Glomerular endothelial cell (primary cell): ENCODE measurements at places on chromosomes 4 and X. TPM values are rescaled to one million over a fixed set of nuclear protein-coding genes. Genes with fewer than 3 reads are reported as not detected.

GRCh38 chr4:22614114-22614513 is 78.6 kb upstream of the GBA3 start:
- DNase-seq = no peak

DNA sequence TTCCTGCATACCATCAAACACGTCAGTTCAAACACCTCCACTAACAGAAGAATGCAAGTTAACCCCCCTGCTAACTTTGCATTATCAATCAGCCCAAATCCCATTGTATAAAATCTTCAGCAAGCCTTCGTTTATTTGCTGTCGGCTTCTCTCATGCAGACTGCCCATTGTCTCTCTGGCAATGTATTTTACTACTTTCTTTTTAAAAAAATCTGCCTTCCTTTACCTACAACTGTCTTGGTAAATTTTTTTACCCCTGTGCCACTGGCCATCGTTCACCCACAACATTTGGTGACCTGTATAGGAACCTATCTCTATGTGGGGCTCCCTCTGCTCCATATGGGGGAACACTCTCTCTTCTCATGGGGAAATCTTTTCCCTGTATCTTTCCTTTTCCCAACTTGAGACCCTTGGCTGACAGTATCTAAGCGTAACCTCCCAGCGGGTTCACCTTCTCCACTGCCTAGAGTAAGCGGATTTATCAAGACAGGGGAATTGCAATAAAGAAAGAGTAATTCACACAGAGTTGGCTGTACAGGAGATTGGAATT is 244.6 kb downstream of the CPXCR1 start:
- DNase-seq = no peak

DNA sequence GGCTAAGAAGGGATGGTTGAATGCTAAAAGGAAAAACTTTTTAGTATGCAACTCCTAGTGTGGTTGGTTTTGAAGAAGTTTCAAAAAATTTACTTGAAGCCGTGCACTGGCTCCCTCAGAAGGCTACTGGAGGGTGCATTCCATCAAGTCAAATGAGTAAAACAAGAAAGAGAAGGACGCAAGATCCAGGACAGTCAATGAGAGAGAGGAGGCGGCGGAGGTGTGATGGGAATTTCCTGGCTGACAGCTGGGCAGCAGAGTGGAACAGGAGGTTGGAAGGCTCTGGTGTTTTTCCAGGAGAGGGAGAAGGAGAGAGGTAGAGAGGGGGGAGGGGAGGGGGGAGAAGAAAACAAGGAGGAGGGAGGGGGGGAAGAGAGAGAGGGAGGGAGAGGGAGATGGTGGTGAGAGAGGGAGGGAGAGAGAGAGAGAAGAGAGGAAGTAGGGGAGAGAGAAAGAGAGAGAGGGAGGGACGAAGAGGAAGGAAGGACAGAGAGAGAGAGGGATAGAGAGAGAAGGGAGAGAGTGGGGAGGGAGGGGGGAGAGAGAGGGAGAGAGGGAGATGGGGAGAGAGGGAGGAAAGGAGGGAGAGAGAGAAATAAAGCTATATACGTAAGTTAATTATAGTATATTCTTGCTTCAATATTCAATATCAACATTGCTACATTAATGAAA is 126.4 kb downstream of the SH3KBP1 start:
- DNase-seq = no peak

The RBM46 gene
- not detected in 2 replicates for total RNA-seq

The ZNF711 gene
- 1.4 and 3.3 TPM in 2 replicates for total RNA-seq

The SLC6A14 gene
- total RNA-seq = not detected in 2 replicates

GRCh38 chr4:102569200-102569599 is 68.0 kb downstream of the NFKB1 start:
- no peak for DNase-seq

The POU3F4 gene
- not detected in 2 replicates for total RNA-seq

The DRP2 gene
- 0.93 and 1.3 TPM in 2 replicates for total RNA-seq

- no peak for DNase-seq
Observed at GRCh38 chr4:7112656-7113055, 44.8 kb upstream of the GRPEL1 start.

The SHOX gene
- not detected in 2 replicates for total RNA-seq

DNA sequence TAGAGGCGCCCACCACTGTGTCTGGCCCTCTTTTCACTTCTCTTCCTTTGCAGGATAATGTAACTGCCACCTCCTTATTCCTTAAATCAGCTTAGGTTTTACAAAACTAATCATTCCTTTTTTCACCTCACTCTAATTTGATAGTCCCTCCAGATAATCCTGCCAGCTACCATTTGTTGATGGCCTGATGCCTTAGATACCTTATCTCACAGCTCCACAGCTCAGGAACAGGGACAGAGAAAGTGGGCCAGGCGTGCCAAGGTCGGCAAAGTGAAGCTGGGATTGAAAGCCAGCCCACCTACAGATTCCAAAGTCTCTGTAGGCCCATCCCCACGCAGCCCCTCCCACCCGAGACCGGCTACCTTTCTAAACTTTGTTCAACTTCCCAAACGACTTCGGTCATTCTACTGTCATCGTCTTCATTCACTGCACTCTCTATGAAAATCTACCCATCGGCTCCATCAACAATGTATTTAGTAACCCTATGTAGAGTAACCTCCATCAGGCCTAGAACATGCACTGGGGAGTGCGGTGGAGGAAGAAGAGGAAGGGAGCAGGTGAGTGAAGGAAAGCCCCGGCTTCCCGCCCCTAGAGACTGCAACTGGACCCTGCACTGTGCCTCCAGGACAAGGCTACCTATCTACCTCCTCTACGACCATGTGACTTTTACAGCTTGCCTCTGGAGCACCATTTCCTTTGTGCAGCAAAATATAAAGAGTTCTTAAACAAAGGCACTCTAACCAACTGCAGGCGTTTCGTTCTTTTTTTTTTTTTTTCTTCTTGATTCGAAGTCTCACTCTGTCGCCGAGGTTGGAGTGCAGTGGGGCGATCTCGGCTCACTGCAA is 1.5 kb downstream of the CASP6 start:
- DNase-seq = no peak

GRCh38 chr4:52555356-52555716 is 103.8 kb downstream of the USP46 start:
- DNase-seq = no peak

The FAM13A gene
- total RNA-seq = 4.0 and 7.5 TPM in 2 replicates

DNA sequence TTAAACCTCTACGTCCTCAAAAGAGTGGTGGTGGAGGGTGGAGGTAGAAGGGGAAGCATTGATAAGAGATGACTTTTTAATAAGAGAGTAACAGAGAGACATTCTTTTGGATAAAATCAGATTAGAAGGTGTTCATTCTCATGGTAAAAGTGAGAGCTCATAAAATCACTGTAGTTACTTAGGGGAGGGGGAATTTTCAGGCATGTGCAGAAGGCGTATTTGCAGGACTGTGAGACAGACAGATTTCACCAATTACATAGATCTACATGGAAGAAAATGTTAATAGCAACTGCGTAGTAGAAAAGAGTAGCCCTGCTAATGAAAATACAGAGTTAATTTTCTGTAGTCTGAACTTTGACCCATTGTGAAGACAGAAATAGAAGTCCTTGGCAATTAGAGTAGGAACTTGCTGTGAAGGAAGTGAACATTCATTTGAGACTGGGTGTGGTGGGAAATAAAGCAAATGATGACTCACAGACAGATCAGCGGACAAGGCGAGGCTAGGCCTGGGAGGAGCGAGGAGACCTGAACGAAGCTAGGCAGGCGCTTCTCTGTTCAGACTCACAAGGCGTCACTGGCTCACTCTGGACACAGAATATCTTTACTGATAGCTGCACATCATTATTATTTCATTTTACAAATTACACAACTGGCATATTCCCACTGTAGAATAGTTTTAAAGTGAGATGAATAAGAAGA is 57.2 kb upstream of the FAM9C start:
- no peak for DNase-seq

The MFSD8 gene
- 8.0 and 9.6 TPM in 2 replicates for total RNA-seq

DNA sequence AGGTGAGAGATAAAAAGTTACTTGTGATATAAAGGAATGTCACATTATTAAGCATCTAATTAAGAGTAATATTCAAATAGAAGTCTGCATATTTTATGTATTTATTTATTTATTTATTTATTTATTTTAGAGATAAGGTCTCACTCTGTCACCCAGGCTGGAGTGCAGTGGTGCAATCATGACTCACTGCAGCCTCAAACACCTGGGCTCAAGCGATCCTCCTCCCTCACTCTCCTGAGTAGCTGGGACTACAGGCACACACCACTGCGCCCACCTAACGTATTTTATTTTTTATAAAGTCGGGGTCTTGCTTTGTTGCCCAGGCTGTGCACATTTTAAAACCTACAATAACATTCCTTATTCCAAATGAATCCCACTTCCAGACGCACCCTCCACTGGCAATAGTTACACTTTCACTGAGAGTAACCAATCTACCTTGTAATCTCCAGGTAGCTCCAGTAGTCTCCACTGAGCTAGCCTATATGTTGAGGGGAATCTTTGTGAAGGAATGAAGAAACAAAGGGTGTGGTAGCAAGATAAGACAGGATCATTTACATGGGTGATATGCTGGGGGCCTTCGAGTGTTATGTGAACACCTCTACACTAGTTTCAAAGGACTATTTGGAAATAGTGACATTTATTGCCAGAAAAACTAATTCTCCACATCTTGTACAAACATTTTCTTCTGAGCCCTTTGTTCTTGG is 11.9 kb downstream of the SH3D19 start:
- no peak for DNase-seq

GRCh38 chrX:32877592-32877991 is 333.8 kb downstream of the DMD start:
- no peak for DNase-seq

DNA sequence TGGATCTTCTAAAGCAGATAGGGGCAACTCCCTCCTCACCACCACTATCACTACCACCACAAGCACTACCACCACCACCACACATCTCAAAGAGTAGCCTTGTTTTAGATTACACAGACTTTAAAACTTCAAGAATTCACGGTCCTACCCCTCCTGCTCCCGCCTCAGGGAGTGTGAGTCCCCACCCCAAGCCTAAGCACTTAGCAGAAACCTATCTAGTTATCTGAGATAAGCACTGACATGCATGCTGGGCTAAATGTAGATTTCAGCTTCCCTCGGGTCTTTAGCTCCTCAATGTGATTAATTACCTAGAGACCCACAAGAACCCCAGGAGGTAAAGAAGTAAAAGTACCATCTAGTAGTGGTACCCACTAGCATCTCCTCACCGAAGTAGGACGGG is 775 bp downstream of the AMOT start:
- DNase-seq = no peak

DNA sequence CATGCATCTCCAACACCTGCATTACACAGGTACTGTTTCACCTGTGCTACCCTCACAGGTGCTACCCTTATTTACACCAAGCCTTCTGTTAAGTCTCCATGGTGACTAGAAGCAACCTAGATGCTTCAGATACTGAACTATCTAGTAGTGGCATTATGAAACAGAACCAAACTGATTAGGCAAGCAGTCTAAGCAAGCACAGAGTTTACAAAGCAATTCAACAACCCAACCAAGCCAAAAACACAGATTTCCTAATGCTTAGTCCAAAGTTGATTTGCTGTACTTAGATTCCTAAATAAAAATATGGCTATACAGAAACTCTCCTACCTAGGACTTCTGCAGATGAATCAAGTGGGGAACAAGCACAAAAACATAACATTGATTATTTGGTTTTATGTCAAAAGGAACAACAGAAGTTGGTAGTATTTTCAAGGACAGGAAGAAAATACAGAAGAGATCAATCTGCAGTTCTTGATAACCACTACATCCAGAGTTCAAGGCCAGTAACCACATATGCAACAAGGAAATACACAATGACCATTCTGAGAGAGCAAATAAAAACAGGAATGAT is 3.2 kb downstream of the TAPT1 start:
- DNase-seq = no peak

- DNase-seq = no peak
Observed at GRCh38 chr4:147955827-147956558, 224.1 kb downstream of the ARHGAP10 start.

The SLC10A6 gene
- not detected in 2 replicates for total RNA-seq

The SLC2A9 gene
- 3.0 and 3.8 TPM in 2 replicates for total RNA-seq

DNA sequence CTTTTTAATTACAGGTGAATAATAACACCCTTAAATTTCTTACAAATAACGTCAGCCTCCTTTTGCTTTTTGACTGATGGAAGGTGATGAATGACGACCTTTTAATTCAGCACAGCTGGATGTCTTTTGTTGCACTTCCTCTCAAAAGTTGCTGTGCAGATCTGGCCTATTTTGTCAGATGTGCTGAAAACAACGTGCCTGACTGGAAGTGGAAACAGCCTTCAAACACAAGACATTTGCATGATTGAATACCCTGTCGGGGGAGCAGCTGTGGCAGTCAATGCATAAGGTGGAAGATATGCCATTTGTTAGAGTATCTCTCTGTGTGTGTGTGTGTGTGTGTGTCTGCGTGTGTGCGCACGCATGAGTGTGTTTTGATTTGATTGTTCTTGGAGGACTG is 579.7 kb downstream of the SPRY1 start:
- no peak for DNase-seq

DNA sequence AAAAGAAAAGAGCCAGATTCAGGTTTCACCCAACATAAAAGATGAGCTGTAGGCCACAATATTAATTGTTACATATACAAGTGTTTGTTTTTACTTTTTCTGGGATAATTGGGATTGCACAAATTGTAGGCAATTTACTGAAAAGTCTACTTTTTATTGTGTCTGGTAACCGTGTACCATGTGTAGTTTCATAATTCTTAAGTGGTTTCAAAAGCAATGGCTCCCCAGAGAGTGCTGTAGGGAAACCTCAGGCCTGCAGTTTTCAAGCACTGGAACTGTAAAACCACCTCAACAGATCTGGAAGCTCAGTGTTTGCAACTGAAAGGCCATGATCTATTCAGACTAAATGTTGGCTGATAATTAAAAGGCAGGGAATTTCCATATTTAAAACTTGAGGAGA is 53.9 kb upstream of the MMAA start:
- DNase-seq = no peak

GRCh38 chrX:136183917-136184316 is 36.6 kb downstream of the FHL1 start:
- no peak for DNase-seq

The SPACA5 gene
- not detected in 2 replicates for total RNA-seq

The VCX2 gene
- total RNA-seq = not detected in 2 replicates

DNA sequence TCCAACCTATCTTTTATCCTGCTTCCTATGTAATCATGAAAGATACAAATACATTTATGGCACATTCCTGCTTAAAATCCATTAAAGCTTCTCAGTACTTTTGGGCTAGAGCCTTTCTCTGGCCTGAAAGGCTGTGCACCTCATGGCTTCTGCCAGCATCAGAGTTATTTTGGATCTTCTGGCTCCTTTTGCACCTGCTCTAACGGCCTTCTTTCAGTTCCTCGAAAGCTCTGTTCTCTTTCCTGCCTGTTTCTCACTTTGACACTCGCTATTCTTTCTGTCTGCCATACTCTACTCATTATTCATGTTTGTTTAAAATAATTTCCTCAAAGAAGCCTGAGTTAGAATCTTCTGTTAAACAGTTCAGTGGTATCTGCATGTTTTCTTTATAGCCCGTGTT is 86.0 kb downstream of the LRP2BP start:
- DNase-seq = no peak

The KCND1 gene
- total RNA-seq = 0.78 and 1.3 TPM in 2 replicates

- DNase-seq = no peak
Observed at GRCh38 chr4:69649629-69650028, 3.4 kb downstream of the UGT2A1 start.

The PFKFB1 gene
- not detected in 2 replicates for total RNA-seq

GRCh38 chrX:84873176-84873575 is 130.5 kb upstream of the APOOL start:
- DNase-seq = no peak

- DNase-seq = peak; percentile 41
Observed at GRCh38 chrX:118847676-118848075, 24.1 kb downstream of the ZCCHC12 start.

GRCh38 chr4:85787133-85787532 is 312.2 kb downstream of the ARHGAP24 start:
- DNase-seq = no peak

The LDOC1 gene
- total RNA-seq = 23.7 and 24.9 TPM in 2 replicates

The MAGEA9B gene
- total RNA-seq = not detected in 2 replicates

- DNase-seq = no peak
Observed at GRCh38 chr4:39308611-39309010, 57.6 kb downstream of the RFC1 start.
